ENCODE measurements at places on chromosomes 2 and 18.

DNA sequence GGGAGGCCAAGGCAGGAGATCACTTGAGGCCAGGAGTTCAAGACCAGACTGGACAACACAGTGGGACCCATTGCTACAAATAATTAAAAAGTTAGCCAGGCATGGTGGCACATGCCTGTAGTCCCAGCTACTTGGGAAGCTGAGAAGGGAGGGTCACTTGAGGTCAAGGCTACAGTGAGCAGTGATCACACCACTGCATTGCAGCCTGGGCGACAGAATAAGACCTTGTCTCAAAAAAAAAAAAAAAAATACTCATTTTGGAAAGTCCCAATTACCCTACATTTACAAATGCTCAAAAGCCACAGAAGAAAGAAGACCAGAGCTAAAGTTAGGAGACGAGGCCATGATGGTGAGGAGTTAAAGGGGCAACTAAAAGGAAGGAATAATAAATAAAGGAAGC, 61.9 kb downstream of the COLEC12 start:
- no peak for DNase-seq

GRCh38 chr18:79596446-79597175, 83.0 kb upstream of the CTDP1 start:
- DNase-seq: no peak

GRCh38 chr2:176814740-176815367, 397.7 kb upstream of the HNRNPA3 start:
- peak; percentile 4 for DNase-seq

- DNase-seq: no peak
These were observed 46.6 kb downstream of the HDLBP start for GRCh38 chr2:241268716-241269445.

DNA sequence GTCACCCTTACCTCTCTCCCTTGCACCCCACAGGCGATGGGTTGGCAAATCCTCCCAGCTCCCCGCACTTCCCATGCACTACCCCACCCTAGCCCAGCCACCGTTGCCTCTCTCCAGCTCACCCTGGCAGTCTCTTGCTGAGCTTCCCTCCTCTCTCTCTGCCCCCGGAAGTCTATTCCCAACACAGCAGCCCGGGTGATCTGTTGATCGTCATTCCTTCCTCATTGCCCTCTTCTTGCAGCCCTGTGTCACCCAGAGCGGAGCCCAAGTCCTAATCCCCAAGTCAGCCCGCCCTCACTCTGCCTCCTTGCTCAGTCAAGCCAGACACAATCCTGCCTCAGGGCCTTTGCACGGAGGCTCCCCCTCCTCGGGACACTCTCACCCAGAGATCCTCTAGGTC, 55.2 kb downstream of the CIB4 start:
- no peak for DNase-seq

GRCh38 chr2:45755585-45756335, 104.3 kb downstream of the PRKCE start:
- DNase-seq: no peak

DNA sequence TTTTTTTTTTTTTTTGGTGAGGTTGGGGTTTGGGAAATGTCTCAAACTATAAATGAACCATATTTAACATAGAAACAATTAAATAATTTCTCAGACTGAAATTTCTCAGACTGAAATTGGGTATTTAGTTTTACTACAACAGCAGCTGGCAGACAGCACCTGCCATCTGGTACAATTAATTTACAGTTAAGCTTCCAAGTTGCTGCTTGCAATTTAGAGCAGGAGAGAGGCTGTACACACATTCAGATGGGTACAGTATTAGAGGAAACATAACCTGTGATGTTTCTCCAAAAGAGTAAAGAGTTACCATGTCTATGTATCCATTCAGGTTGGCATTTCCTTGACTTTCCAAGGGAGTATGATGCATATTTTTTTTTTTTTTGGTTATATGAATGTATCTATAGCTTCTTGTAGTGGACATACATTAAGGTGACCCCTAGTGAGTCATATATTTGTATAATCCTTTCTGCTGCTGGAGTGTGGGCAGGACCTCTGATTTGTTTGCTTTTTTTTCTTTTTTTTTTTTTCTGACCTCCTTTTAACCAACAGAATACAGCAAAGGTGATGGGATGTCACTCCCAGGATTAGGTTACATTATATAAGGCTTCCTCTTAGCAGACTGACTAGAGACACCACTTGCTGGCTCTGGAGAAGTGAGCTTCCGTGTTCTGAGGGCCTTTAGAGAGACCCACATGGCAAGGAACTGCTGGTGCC, 201.7 kb downstream of the PTH2R start:
- no peak for DNase-seq

- DNase-seq: peak; percentile 2
These were observed 23.6 kb upstream of the SERPINE2 start for GRCh38 chr2:224062481-224063297.

GRCh38 chr2:68195096-68195495, 37.4 kb downstream of the PNO1 start:
- DNase-seq: no peak

DNA sequence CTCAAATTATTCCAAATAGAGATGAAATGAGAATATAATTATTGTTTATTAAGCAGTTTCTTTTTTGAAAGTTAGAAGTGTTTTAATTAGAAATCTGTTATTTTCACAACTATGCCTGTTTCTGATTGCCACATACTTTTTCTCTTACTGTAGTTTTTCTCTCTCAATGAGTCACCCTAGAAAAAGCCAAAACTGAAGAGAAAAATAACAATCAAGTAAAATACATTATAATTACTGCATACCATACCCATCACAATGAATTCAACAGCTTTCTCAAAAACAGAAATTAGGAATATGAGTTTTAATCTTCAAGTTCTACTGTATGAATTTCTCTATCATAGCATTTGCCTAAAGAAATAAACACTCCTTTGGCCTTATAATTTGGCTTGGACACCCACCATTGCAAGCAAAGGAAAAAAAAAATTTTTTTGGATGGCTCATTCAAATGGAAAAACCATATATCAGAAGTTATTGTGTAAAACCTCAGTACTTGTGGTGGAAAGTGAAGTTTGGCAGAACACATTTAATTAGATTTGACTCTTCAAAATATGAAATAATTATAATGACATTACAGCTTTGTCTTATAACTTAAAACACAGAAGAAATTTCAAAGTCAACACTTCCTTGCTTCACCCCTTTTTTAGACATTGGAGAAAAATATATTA, 138.5 kb downstream of the DYM start:
- no peak for DNase-seq

DNA sequence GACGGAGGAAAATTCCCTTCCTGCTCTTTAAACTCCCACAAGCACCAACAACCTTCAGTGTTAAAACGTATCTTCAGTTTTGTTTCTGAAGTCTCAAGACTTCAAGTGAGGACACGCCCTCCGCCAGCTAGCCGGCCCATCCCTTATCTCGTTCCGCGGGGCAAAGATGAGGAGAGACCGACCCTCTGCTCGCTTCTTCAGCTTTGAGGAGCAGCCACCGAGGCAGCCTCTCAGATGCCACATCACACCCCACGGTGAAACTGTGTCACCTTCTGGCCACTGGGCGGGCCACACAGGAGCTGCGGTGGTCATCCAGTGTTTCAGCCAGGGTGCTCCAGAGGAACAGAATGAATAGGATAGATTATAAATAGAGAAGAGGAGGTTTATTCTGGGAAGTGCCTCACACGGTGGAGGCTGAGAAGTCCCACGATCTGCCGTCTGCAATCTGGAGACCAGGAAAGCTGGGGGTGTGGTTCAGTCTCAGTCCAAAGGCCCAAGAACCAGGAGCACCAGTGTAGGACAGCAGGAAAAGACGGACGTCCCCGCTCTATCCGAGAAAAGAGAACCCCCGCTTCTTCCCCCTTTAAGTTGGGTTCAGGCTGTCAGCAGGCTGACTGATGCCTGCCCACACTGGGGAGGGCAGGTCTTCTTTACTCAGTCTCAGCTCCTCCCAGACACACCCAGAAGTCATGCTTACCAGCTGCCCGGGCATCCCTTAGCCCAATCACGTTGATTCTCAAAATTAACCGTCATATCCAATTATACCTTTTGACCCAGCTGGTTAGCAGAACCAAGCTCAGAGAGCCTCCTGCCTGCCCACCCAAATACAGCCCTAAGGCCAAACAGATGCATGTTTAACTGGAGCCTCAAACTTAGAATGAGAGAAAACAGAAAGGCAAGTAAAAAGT, 399.7 kb upstream of the ID2 start:
- peak; percentile 47 for DNase-seq

- no peak for DNase-seq
These were observed 86.1 kb downstream of the CACNB4 start for GRCh38 chr2:152012697-152013096.

- no peak for DNase-seq
These were observed 125.8 kb upstream of the GAREM1 start for GRCh38 chr18:32596501-32596900.

DNA sequence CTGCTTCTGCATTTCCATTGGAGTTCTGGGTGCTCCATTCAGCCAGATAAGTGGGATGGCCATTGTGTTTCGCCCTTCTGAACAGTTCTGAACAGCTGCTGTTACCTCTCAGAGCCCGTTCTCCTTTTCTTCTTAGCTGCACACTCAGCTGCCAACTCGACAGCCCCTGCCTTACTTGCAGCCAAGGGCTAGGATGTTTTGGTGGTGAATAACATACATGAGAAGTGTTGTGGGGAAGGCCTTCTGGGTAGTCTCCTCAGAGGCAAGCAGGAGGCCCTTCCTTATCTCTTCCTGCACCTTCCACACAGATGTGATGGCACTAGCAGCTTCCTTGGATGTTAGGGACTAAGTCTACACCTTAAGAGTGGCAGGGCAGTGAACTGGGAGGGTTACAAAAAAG, 138.4 kb upstream of the NOSTRIN start:
- DNase-seq: no peak

- DNase-seq: no peak
These were observed 33.6 kb downstream of the NCAPH start for GRCh38 chr2:96369186-96369585.

DNA sequence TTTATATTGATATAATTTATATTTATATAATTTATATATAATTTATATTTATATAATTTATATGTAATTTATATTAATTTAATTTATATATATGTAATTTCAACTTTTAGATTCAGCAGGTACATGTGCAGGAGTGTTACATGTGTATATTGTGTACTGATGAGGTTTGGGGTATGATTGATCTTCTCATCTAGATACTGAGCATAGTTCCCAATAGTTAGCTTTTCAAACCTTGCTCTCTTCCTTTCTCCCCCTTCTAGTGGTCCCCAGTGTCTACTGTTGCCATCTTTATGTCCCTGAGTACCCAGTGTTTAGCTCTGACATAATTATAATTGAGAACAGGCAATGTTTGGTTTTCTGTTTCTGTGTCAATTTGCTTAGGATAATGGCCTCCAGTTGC, 1335.3 kb upstream of the CDH2 start:
- DNase-seq: no peak

- DNase-seq: no peak
These were observed 271.0 kb downstream of the NEDD4L start for GRCh38 chr18:58315041-58315440.

- DNase-seq: no peak
These were observed 65.3 kb downstream of the KCNF1 start for GRCh38 chr2:10977003-10977402.

GRCh38 chr18:9709304-9709877, 1.3 kb downstream of the RAB31 start:
- no peak for DNase-seq

- DNase-seq: no peak
These were observed 190.2 kb upstream of the LYPD1 start for GRCh38 chr2:132860220-132860619.

- DNase-seq: peak; percentile 2
These were observed 10.0 kb downstream of the LRATD1 start for GRCh38 chr2:14642499-14642898.

Measured in erythroblast (primary cell).